ENCODE measurements at places on chromosomes 3 and 15. TPM values are rescaled to one million over a fixed set of nuclear protein-coding genes. Genes with fewer than 3 reads are reported as not detected.

The ZNF774 gene
- 0.66 TPM for total RNA-seq

- DNase-seq = no peak
These were observed 311.5 kb downstream of the TLE3 start for GRCh38 chr15:69786136-69786701.

- no peak for DNase-seq
These were observed 923 bp downstream of the SIAH2 start for GRCh38 chr3:150761831-150762661.

GRCh38 chr3:171636666-171637065, 173.6 kb downstream of the PLD1 start:
- DNase-seq = no peak

The CPLX3 gene
- not detected for total RNA-seq

GRCh38 chr3:93961489-93961888, 12.2 kb downstream of the PROS1 start:
- no peak for DNase-seq

The CCNDBP1 gene
- 103 TPM for total RNA-seq

DNA sequence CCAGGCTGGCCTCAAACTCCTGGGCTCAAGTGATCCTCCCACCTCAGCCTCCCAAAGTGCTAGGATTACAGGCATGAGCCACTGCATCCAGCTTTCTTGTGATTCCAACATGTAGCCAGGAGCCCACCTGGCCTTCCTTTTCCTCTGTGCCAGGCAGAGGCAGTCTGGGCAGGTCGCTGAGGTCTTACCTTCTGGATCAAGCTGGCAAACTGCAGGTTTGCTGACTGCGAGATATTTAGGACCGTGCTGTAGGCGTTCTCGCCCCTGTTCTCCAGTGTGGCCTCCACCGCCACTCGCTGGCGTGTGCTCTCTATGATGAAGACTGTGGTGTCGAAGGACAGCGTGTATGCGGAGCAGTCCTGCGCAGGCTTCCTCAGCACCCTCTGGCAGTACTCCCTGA, 42.5 kb downstream of the FEM1B start:
- DNase-seq = no peak

- no peak for DNase-seq
These were observed 129.3 kb downstream of the EEFSEC start for GRCh38 chr3:128282380-128283196.

DNA sequence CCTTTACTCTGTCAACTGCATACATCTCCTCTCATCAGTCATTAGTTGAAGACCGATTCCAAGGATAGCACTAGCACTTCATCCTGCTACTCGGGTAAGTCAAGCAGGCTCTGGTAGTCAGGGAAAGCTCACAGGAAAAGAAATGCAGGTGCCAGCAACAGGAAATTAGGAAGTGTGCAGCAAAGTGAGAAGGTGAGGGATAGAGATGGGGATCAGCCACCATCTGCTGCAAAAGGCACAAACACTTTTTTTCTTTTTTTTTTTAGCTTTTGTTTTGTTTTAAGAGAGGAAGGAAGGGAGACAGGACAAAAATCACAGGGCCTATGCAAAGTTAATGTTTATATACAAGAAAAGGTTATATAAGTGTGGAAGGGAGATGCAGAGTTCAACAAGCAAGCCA, 9.0 kb upstream of the BTLA start:
- no peak for DNase-seq

GRCh38 chr3:3560591-3561311, 238.5 kb upstream of the LRRN1 start:
- no peak for DNase-seq

- DNase-seq = peak; percentile 40
These were observed 120.9 kb upstream of the ZBED2 start for GRCh38 chr3:111715911-111716523.

DNA sequence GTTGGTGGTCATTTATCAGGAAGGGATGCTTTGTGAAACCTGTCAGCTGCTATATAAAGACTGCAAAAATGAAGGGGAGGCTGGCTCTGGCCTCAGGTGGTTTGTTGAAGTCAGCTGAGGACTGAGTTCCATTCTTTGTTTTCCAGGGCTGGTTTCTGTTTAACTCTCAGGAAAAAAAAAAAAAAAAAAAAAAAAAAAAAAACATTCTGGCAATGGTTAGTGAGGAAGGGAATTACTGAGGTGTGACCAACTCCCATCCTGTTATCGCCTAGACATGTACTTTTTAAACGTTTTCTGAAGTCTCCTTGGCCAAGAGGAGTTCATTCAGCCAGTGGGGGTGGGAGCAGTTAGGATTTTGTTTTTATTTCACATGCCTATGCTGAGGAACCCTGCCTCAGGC, 316.3 kb downstream of the OXSM start:
- DNase-seq = no peak

The KCNMB3 gene
- total RNA-seq = 0.13 TPM

The TICRR gene
- total RNA-seq = 8.6 TPM

- no peak for DNase-seq
These were observed 1274.7 kb upstream of the CADM2 start for GRCh38 chr3:83683937-83684598.

The RPP14 gene
- 23.0 TPM for total RNA-seq

The TIGIT gene
- not detected for total RNA-seq

GRCh38 chr3:139532976-139533375, 6.6 kb downstream of the RBP1 start:
- DNase-seq = no peak

- no peak for DNase-seq
These were observed 34.8 kb downstream of the CRYGS start for GRCh38 chr3:186509423-186509822.

DNA sequence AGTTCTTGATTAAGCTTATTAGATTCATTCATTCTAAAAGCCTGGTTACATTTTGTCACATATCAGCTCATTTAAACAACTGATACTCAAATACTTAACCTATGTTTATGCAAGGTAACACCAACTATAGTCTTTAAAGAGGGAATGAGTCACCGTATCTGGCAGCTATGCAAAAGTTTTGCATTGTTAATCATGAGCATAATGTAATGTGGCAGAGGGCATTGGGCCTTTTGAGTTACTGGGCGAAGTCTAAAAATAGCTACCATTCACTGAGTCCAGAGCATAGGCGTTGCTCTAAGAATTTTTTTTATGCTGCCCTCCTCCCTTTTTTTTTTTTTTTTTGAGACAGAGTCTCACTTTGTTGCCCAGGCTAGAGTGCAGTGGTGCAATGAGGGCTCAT, 277.7 kb upstream of the ZNF717 start:
- no peak for DNase-seq

The CAPN3 gene
- total RNA-seq = 0.11 TPM

The GPR62 gene
- total RNA-seq = not detected

The CHL1 gene
- not detected for total RNA-seq

DNA sequence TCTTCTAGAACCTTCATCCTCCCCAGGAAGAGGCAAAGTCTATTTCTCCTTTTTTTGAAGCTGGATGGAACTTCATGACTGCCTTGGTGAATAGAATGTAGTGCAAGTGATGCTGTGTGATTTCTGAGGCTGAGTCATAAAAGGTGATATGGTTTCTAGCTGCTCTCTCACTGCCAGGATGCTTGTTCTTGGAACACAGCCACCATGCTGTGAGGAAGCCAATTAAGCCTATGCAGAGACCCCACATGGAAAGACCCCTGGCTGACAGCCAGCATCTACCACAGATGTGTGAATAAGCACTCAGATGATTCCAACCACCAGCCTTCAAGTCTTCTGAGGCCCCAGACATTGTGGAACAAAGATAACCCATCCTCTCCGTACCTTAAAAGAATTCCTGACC, 57.0 kb downstream of the ISL2 start:
- DNase-seq = no peak

- DNase-seq = no peak
These were observed 76.0 kb downstream of the EEFSEC start for GRCh38 chr3:128229106-128229857.

The SCG5 gene
- 0.87 TPM for total RNA-seq

GRCh38 chr15:31472636-31473384, 146.2 kb downstream of the KLF13 start:
- DNase-seq = peak; percentile 57

- DNase-seq = no peak
These were observed 11.7 kb upstream of the FYCO1 start for GRCh38 chr3:46007280-46007679.

GRCh38 chr3:142875583-142876207, 13.2 kb downstream of the PCOLCE2 start:
- no peak for DNase-seq

The ATP13A4 gene
- total RNA-seq = not detected

The OSBPL10 gene
- 6.9 TPM for total RNA-seq

DNA sequence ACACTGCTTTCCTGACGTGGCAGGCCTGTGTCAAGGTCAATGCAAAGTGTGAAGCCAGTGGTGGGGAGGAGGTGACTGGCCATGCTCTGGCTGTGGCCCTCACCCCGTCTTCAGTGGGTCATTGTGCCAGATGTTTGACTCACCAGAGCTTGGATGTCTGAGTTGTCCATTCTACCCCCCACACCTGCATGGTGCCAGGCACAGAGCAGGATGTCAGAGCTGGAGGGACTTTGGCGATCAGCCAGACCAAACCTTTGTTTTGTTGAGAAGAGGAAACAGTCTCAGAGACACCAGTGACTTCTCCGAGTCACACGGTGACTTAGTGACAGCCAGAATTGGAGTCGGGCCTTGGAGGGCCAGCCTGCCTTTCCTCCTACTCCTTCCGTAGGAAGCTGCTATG, 49.5 kb downstream of the SMAD6 start:
- peak; percentile 64 for DNase-seq

All from SJSA1 (cell line).